ENCODE measurements at places on chromosomes 2 and 18.
A peak's percentile ranks its signal among the peaks of the same experiment; 100 is the strongest.

GRCh38 chr2:99754210-99754609 is 264.4 kb upstream of the REV1 start:
- DNase-seq, result no peak

GRCh38 chr18:62420513-62421209 is 95.6 kb downstream of the TNFRSF11A start:
- peak; percentile 55 for DNase-seq

DNA sequence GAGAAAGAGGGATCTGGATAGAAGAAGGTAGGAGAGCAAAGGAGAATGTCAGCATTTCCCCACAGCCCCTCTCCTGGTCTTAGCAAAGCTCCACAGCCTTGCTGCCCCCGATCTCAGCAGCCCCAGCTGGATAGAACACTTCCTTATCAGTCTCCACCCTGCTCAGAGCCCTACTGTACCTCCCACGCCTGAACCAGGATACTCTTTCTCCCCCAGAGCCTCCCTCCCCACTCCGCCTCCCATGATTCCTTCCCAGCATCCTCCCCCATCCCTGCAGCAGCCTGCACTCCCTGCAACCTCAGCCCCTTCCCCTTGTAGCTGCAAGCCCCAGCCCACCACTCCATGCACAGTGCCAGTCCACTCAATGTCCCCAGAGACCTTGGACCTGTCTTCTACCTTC is 25.8 kb downstream of the PLB1 start:
- DNase-seq, result no peak

- DNase-seq, result no peak
These were observed 34.7 kb upstream of the ZEB2 start for GRCh38 chr2:144554492-144555210.

DNA sequence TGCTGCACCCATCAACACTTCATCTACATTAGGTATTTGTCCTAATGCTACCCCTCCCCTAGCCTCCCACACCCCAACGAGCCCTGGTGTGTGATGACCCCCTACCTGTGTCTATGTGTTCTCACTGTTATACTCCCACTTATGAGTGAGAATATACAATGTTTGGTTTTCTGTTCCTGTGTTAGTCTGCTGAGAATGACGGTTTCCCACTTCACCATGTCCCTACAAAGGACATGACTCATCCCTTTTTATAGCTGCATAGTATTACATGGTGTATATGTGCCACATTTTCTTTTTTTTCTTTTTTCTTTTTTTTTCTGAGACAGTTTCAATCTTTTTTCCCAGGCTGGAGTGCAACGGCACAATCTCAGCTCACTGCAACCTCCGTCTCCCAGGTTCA is 284.1 kb upstream of the CYP26B1 start:
- DNase-seq, result no peak

DNA sequence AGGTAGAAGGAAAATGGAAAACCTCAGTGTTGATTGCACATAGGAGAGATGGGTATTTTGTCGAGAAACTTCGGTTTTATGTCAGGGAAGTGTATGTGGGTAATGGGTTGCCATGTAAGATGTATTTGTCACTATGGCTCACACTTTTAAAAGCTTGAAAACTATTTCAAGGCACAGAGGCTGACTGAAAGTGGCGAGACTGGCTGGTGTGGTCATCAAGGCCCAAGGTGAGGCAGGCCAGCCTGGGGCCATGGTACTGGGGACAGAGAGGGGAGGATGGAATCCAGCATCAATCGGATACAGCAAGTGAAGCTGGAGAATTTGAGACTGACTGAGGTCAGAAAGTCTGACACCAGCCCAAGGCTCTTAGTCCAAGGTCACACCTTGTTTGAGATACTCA is 77.2 kb upstream of the MCFD2 start:
- DNase-seq, result no peak

- no peak for DNase-seq
These were observed 544.4 kb upstream of the DSEL start for GRCh38 chr18:68060871-68061270.

GRCh38 chr2:7755879-7756278 is 838.7 kb downstream of the RNF144A start:
- no peak for DNase-seq
